ENCODE measurements at places on chromosomes 2 and 18.

DNA sequence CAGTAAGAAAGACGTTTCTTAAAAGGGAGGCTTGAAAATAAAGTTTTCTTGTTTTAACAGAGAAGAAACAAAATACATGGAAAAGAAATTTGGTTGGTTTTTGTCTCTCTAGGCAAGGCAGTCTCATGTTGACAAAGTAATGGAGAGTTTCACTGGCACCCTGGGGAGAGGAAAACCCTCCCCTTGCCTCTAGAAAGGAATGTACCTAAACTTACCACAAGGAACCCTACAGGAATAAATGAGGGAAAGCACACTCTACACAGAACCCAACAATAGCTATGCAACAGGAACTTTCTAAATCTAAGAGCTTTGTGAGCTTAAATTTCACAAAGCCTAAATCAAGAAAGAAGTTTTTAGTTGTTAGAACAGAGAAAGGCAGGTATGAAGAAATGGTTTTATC lies 37.0 kb downstream of the FIGN start:
- no peak for DNase-seq

GRCh38 chr2:207206011-207206410 lies 40.3 kb upstream of the KLF7 start:
- no peak for DNase-seq

DNA sequence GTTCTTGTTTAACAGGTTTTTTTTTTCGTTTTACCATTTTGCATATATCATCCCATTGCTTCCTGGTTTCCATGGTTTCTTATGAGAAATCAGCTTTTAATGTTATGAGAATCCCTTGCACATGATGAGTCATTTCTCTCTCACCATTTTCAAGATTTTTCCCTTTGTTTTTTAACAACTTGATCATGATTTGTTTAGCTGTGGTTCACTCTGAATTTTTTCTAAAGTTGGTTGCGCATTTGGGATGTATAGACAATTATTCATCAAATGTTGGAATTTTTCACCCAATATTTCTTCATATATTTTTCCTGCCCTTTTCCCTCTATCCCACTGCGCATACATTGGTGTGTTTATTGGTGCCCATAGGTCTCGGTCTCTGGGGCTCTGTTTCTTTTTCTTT lies 42.4 kb upstream of the BIN1 start:
- peak; percentile 71 for DNase-seq

DNA sequence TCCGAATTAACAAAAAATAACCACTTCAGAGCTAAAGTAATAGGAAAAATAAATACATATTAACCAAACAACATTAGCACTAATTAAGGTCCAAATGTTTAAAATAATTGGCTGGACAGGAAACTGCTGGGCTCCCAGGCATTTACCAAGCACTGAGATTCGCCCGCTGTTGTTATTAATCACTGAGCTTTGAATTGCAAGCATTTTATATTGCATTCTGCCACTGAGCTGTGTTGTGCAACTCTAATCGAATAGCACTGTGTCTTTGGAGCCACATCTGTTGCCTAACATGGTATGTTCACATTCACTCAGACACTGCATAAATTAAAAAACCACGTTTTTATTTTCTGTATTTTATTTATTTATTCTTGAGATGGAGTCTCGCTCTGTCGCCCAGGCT lies 88.9 kb downstream of the SOWAHC start:
- peak; percentile 71 for DNase-seq

DNA sequence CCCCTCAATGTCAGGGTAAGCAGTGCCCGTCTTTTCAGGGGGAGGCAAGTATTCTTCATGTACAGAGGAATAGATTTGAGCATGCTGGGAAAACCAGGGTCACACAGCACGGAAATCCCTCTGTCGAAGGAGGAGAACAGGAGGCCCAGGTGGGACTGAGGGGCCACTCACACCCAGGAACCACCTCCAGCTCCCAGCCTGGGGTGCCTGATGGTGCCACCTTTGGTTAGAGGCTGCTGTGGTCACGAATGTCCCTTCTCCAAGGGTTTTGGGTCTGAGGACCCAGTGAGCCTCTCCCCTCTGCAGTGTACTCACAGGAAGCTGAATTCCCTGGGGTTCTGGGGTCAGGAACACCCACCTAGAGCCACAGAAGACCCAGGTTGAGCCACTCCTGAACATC lies 197.3 kb downstream of the ANKRD30B start:
- DNase-seq: no peak

- peak; percentile 87 for DNase-seq
These were observed 98.6 kb upstream of the BZW1 start for GRCh38 chr2:200713003-200713703.

DNA sequence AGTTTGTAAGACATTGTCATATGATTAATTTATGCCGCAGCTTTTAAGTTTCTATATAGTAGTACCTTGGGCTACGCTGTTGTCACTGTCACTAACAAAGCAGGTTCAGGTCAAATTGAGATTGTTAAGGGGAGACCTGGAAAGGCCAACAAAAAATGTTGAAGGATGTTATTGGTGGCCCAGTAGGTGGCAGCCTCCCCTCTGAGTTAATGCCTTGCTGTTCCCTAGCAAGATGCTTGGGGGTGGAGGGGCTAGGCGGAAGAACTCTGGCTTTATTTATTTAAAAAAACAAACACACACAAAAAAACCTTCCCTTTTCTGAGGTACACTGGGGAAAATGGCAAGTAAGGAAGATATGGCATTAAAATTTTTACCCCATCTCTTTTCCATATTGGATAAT lies 128.3 kb upstream of the ATP5MC3 start:
- DNase-seq: peak; percentile 45

DNA sequence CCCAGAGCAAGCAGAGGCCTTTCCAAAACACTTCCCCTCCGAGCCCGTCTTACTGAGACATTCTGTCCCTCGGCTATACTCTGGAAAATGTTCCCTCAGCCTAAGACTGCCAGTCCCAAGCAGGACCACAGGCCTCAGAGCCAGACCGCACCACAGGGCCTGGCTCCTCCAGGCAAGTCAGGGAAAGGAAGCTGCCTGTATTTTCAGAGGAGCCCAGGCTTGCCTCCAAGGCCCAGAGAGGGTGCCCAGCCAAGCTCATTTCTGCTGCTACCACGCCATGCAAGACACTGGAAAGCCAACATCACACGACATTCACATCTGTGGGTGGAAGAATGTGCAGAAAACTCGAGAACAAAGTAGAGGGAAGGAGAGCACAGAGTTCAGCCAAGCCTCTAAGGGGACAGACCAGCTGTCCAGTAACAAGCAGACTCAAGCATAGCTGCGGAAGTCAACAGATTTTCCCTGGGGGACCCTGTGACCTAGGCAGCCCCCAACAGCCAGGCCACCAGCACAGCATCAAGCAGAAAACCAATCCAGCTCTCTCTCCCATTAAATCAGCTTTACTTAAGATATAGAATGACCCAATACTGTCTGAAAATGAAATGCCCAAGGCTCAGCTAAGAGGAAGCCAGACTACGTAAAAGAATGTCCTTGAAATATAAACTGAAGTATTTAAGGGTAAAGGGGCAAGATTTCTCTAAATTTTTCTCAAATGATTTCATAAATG lies 123.9 kb downstream of the ZFP36L2 start:
- DNase-seq: peak; percentile 38

GRCh38 chr2:164504253-164504652 lies 117.0 kb downstream of the GRB14 start:
- no peak for DNase-seq

GRCh38 chr18:69628774-69629359 lies 228.2 kb downstream of the DOK6 start:
- DNase-seq: no peak

DNA sequence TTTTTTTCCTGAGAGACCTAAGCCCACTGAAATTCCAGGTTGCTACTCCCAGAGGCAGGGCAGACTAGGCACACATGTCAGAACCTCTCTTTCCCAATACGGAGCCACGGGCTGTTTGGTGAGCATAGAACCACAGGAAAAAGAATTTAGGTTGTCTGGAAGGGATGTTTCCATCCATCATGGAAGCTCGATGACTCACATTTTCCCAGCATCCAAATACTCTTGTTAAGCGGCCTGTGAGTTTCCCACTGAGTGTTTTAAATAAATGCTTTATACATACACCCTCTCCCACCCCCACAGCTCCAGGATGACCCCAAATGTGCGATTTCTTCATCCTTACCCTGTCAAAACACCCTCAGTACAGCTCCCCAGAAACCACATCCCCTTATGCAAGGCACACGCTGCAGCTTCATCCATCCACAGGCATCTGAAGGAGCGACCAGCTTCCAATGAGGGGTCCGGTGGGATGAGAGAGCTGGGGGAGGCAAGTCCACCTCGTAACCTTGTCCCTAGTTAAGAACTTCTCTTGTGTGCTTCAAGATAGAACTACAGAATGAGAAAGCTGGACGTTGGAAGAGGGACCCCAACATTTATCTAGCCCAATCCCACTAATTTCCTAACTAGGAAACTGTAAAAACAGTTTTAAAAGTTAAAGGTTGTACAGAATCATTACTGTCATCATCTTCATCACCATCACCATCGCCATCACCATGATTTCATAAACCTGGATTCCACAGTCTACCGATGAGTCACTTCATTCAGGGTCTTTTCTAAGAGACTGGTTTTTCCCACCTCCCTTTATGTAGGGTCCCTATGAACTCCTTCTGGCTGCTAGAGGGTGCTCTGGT lies 63.5 kb upstream of the FZD7 start:
- DNase-seq: no peak

DNA sequence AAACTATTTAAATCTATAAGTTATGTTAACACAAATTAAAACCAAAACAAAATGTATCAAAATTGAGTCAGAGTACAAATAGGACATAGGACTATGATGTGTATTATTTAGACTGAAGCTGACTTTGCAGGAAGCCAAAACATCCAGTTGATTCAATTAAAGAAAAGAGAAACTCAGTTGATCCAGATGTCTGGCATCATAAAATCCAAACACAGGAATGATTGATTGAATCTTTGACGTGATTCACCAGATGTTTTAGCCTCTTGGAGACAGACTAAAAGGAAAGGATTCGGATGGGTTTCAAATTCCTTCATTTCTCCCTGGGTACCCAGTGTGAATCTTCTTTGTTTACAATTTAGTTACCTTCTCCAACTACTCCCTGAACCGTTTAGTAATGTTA lies 272.9 kb downstream of the IRS1 start:
- DNase-seq: no peak

DNA sequence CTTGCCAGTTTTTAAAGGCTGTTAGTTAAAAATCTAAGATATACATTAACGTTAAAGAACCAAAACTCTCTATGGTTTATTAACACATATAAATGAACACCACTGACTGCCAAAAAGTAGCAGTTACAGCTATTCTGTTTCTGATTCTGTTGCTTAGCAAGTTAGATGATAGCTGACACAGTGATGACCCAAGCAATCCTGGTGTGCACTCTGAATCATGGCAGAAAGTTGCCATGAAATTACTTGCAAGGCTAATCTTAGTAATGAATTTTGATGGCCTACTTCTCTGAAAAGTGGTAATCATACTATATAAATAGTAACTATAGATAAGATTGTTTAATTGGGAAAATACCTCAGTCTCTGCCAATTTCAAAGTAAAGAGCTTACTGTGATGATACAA lies 57.7 kb downstream of the ROCK2 start:
- no peak for DNase-seq

GRCh38 chr18:41849632-41850031 lies 105.4 kb upstream of the PIK3C3 start:
- DNase-seq: no peak
